Activated T-cell treated with anti-CD3 and anti-CD28 coated beads for 4 hours (primary cell): ENCODE measurements at places on chromosomes 2 and 18.

DNA sequence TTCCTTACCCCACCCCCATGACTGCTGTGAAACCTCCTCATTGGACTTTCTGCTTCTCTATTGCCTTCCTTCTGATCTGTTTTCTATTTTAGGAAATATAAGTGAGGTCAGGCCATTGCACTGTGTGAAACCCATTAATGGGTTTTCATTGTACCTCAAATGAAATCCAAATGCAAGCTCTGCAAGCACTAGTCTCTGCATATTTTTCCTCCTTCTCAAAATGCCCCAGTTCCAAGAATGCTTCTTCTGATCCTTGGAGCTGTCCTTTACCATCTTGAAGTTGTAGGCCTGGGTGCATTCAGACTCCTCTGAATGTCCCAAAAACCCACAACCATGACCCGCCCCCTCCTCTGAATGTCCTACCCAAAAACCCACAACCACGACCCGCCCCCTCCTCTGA, 8.2 kb downstream of the IL1A start:
- DNase-seq: no peak

- DNase-seq: no peak
Measured at GRCh38 chr2:189865826-189866225, 81.6 kb downstream of the PMS1 start.

DNA sequence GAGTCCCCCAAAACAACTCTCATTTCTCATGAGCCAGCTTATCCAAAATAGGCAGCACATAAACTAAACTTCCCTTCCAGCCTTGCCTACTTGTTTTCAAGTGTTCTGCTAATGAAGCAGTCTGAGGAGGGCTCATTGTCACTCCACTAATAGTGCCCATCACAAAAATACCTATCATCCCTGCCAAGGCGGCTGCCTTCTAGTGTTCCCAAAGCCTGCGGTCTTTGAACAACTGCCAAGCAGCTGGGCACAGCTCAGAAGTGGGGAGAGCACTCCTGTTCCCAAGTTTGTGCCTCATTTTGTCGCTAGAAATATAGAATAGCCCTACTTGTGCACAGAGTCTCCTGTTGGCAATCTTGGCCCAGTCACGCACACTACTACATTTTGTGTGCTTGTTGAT, 50.3 kb downstream of the DTNA start:
- no peak for DNase-seq

DNA sequence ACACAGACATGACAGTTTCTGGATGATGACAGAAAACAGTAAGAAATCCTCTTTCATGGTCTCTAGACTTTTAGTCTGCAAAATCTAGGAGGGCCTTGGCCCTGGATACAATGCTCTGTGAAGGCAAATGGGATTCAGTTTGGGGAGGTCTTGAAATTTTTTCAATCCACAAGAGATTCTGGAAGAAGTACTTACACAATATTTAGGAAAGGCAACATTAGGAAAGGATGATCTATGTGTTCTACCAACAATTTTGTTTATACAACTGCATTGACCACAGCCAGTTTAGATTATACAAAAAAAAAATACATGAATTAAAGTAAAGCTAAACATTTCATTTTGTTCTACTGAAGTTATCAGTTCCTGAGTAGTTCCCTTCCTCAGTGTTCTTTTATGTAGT, 208.0 kb downstream of the SRBD1 start:
- DNase-seq: no peak

- no peak for DNase-seq
Measured at GRCh38 chr2:235383272-235383843, 110.5 kb upstream of the AGAP1 start.

DNA sequence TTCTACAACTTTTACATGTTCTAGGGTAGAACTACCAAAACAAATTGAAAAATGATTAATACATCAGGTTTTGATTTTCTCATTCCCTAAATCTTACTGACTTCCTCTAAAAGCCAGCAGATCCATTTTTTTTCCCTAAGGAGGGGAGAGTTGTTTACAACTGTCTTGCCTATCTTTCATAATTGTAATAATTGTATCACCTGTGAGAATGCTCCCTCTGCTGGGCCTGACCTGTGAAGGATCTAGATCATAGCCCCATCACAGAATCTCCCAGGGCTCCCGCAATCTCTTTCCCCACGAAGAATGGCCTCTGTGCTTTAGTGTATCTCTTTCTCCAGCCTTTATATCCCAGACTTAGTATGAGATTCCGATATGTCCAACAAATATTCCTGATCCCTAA, 9.1 kb downstream of the LOXL3 start:
- DNase-seq: no peak

- DNase-seq: no peak
Measured at GRCh38 chr2:238743243-238744065, 104.4 kb upstream of the TWIST2 start.

- DNase-seq: no peak
Measured at GRCh38 chr2:152445791-152446201, 110.8 kb downstream of the FMNL2 start.

DNA sequence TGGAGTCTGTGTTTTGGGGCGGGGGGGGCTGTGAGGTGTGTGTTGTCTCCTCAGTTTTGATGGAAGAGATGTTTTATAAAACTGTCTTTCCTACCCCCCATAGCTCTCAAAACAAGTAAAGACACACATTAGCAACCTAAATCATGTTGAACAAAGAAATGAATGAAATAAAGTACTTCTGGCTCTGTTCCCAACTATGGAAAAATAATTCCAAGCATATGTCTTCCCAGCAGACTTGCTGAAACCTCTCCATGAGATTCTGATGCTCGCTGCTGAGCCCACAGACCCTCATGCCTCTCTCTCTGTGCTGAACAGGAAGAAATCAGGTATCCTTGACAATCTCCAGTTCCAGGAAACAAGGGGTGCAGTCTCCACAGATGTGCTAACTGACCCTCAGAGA, 226.7 kb upstream of the KLHL29 start:
- DNase-seq: no peak

DNA sequence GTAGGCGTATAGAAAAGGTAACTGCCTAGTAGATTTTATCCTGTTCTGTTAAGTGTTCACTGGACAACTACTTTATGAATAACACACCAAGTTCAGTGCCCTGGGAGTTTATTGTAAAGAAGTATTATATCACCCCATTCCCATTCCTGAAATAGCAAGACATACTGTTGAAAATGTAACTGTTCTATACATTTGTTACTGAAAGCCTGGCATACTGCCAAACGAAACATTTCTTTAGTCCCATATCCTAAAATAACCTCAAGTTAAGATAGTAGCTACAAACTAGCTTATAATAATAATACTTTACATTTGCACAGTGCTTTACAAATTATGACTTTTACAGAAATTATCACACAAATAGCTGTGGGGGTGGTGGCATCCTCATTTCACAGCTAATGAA, 25.1 kb downstream of the SPDYA start:
- DNase-seq: no peak

GRCh38 chr2:139478165-139478914, 698.1 kb upstream of the NXPH2 start:
- DNase-seq: no peak

- DNase-seq: no peak
Measured at GRCh38 chr2:215615803-215616174, 179.9 kb upstream of the FN1 start.

DNA sequence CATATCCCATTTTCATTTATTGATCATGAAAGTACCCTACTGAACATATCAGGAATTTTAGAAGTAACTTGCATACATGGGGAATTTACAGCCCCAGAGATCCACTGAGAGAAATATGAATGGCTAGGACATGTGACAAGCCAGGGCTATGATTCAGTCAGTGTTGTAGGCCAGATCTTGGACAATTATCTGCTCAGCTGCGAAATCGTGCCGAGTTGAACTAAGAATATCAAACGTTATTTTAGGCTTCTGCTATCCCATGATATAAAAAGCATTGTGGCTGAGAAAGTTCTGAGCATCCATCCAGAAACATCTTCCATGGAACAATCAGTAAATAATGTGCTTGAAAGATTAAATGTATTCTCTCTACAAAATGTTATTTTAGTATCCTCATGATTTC, 85.7 kb upstream of the UNC80 start:
- DNase-seq: no peak

DNA sequence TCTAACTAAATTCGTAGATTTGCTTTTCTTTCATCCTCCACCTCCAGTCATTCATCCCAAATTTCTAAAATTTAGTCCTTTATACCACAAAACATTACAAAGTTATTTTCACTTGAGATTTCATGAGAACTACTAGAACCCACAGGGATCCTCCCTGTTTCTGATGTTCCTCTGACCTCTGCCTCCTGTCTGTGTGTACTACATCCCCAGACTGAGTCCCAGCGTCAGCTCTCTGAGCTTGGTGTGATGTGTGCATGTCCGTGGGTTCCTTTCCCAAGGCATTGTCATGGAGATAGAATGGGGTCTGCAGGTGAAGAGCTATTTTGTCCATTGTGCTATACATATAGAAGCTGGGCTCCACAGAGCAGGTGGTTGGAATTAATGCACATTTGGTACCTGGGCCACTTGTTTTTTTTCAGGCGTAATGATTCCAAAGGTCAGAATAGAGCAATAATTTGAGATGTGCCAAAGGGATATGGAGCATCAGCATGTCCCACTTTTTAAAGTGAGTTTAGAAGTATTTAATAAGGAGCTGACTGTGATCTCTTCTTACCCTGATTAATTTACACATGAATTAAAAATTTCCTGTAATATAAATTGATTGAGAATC, 151.2 kb upstream of the BOD1L2 start:
- no peak for DNase-seq

GRCh38 chr18:8299054-8299980, 309.9 kb upstream of the RAB12 start:
- no peak for DNase-seq

DNA sequence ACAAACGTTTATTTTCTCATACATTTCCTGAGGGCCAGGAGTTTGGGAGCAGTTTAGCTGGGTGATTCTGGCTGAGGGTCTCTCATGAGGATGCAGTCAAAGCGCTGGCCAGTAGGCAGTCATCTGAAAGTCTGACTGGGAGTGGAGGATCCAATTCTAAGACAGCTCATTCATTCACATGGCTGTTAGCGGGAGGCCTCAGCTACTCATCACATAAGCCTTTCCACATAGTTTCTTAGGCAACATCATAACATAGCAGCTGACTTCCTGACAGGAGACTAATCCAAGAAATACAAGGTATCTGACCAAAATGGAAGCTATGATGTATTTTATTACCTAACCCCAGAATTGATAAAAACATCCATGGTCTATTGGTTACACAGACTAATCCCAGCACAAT, 2.9 kb upstream of the MRPL44 start:
- no peak for DNase-seq

- no peak for DNase-seq
Measured at GRCh38 chr2:132651115-132652045, 18.6 kb downstream of the LYPD1 start.

- no peak for DNase-seq
Measured at GRCh38 chr18:54734059-54734458, 94.2 kb upstream of the RAB27B start.

- DNase-seq: no peak
Measured at GRCh38 chr2:45612731-45613130, 1.7 kb upstream of the SRBD1 start.

- no peak for DNase-seq
Measured at GRCh38 chr2:128988967-128989366, 670.3 kb upstream of the HS6ST1 start.

- no peak for DNase-seq
Measured at GRCh38 chr2:212745359-212745758, 206.8 kb upstream of the ERBB4 start.

DNA sequence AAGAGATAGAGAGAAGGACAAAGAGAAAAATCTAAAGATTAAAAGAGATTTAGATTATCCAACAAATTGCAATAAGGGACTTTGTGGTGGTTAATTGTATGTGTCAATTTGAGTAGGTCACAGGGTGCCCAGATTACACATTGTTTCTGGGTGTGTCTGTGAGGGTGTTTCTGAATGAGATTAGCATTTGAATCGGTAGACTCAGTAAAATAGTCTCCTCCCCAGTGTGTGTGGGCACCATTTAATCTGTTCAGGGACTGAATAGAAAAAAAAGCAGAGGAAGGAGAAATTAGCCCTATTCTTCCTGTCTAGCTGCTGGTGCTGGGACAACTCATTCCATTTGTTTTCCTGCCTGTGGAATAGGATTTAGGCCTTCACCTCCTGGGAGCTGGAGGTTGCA, 339.8 kb upstream of the EPHA4 start:
- DNase-seq: no peak
